Fibroblast of skin of right quadriceps (primary cell): ENCODE measurements at places on chromosomes 5 and 9.
A peak's percentile ranks its signal among the peaks of the same experiment; 100 is the strongest.

DNA sequence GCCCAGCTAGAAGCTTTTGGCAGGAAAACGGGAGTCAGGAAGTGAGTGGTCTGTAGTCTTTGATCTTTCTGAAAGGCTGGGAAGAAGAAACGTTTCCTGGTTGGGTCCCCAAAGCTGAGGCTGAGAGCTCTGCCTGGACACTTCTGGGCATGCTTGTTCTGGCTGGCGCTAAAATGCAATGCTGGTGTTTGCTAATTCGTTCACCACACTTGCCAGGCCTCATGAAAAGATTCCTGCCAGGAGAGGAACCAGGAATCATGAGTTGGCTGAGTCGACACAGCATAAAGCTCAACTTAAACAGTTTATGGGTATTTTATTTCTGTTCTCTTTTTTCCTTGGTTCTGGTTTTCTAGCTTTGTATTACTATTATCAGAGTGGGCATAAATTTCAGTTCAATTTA, 10.7 kb upstream of the PTGR1 start:
- DNase-seq: no peak

- no peak for DNase-seq
Measured at GRCh38 chr9:18595597-18595996, 121.6 kb downstream of the ADAMTSL1 start.

DNA sequence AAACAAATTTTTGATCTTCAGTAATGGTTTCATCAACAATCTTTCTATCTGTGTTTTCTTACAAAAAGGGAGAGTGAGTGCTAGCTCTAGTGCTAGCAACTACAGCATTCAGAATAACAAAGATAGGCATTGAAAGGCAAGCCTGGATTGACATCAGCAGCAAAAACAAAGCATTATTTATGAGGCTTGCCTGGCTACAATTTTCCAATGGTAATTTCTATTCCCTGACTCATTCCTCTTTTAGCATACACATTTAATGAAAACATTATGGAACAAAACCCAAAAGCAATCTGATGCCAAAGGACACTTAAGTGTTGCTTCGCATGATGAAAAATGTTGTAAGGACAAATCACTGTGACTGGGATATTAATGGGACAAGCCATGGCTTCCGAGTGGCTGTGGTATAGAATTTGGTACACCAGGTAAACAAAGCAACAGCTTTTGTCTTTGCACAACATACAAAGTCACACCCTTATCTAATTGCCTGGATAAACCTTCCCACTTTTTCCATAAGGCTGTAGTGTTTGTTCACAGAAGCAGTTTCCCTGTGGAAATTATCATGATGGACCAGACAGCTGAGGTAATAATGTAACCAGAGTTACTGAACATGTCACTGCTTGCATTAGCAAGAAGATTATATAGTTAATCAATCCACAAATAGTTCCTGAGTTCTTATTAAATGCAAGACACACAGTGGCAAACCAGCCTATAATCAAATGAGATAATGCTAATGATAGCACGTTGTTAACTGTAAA, 179.8 kb upstream of the EDIL3 start:
- peak; percentile 90 for DNase-seq

DNA sequence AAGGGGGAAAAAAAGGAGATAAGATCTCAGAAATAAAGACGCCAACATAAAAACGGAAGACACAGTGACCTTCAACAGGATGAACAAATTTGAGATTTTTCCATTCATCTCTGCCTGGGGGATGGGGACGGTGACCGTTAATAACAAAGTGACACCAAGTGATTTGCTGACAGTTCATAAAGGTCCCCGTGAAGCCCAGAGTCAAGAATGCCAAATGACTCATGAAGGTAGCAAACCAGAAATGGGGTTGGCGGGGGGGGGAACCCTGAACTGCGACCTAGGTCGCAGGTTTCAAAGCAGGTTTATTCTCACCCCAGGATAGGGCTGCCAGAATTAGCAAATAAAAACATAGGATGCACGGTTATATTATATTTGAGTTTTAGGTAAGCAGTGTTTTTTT, 21.1 kb upstream of the SHB start:
- no peak for DNase-seq
